ENCODE measurements at places on chromosomes 12 and 14.
A peak's percentile ranks its signal among the peaks of the same experiment; 100 is the strongest.

DNA sequence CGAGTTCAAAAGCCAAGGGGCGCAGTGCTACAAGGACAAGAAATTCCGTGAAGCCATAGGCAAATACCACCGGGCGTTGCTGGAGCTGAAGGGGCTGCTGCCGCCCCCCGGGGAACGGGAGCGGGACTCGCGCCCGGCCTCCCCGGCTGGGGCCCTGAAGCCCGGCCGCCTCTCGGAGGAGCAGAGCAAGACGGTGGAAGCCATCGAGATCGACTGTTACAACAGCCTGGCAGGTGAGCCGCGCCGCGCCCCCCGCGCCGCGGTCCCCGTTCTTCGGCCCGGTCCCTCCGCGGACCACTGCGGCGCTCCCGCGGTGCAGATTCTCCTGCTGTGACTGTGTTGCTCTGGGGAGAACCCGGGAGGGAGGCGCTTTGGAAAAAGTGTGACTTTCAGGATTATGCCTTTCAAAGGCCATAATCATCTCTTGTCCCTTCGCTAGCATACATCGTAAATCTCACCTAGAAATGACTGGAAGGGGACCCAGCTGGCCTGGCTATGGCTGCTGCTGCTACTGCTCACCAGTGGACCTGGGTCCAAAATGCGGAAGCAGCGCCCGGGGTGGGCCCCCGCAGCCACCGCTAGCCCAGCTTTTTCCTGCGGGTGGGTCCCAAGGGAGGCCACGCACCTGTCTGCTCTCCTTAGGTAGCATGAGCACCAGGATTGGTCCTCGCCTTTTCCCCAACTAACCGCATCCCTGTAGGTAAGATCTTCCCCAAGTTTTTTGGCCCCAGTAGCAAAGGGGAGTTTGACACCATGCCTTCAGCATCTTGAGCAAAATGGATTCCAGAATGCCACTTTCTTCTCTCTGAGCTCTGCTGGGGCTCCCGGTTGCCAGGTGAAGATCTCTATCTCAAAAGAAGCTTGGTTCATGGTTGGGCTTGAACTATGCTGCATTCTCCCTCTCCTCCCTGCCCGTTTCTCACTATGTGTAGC lies 853 bp downstream of the TTC9 start:
- DNase-seq, result peak; percentile 61

- DNase-seq, result no peak
Observed at GRCh38 chr14:60087668-60088067, 4.1 kb upstream of the PCNX4 start.

GRCh38 chr12:105993766-105994555 lies 144.8 kb downstream of the NUAK1 start:
- DNase-seq, result no peak

- DNase-seq, result no peak
Observed at GRCh38 chr12:98909746-98910145, 264.7 kb downstream of the APAF1 start.

Data from activated CD4-positive, alpha-beta T cell treated with anti-CD3 and anti-CD28 coated beads for 36 hours (primary cell).